Smooth muscle cell of trachea (primary cell): ENCODE measurements at places on chromosomes 7 and 10. TPM values are rescaled to one million over a fixed set of nuclear protein-coding genes. Genes with fewer than 3 reads are reported as not detected.

Gene CHRM2
- total RNA-seq: 1.7 and 12.4 TPM in 2 replicates

Gene APBB1IP
- 5.4 and 6.3 TPM in 2 replicates for total RNA-seq

Gene AKR1D1
- not detected in 2 replicates for total RNA-seq

Gene CLRN3
- not detected in 2 replicates for total RNA-seq

Gene MRPS24
- 100 and 122 TPM in 2 replicates for total RNA-seq

Gene SUGCT
- 8.9 and 12.6 TPM in 2 replicates for total RNA-seq

Gene C7orf33
- not detected in 2 replicates for total RNA-seq

Gene GDF2
- total RNA-seq: not detected in 2 replicates

Gene CALHM1
- total RNA-seq: not detected in 2 replicates

Gene SERPINE1
- 123 and 260 TPM in 2 replicates for total RNA-seq

Gene NRAP
- total RNA-seq: not detected in 2 replicates

Gene PTPRE
- total RNA-seq: 0.15 and 1.7 TPM in 2 replicates

Gene PLAC9
- total RNA-seq: 15.5 and 28.7 TPM in 2 replicates

Gene OR2A12
- total RNA-seq: not detected in 2 replicates

Gene CPN1
- total RNA-seq: not detected in 2 replicates

Gene NKX2-3
- not detected in 2 replicates for total RNA-seq

Gene STEAP1
- total RNA-seq: 63.1 and 70.3 TPM in 2 replicates

Gene PCLO
- under 0.01 and 0.33 TPM in 2 replicates for total RNA-seq

Gene MAGI2
- total RNA-seq: 16.2 and 33.2 TPM in 2 replicates

Gene INA
- 0.44 and 0.99 TPM in 2 replicates for total RNA-seq

Gene SPDYE11
- under 0.01 TPM in 1 of 2 replicates, not detected in the other for total RNA-seq

Gene TRIM50
- total RNA-seq: not detected in 2 replicates

Gene MUC12
- total RNA-seq: 0.50 and 0.87 TPM in 2 replicates

Gene HGF
- 80.7 and 218 TPM in 2 replicates for total RNA-seq

Gene CDHR1
- total RNA-seq: not detected in 2 replicates

Gene GBX1
- total RNA-seq: not detected in 2 replicates

Gene VSTM4
- total RNA-seq: 8.7 and 11.1 TPM in 2 replicates

Gene OPN1SW
- not detected in 2 replicates for total RNA-seq

Gene MYPN
- total RNA-seq: 0.15 and 0.33 TPM in 2 replicates

Gene HIP1
- total RNA-seq: 12.1 and 19.4 TPM in 2 replicates

Gene MACC1
- total RNA-seq: 0.15 and 0.17 TPM in 2 replicates

Gene TEX47
- not detected in 2 replicates for total RNA-seq

Gene SLC16A12
- total RNA-seq: under 0.01 and 0.17 TPM in 2 replicates

Gene ECD
- total RNA-seq: 27.1 and 31.6 TPM in 2 replicates

Gene HMX3
- not detected in 2 replicates for total RNA-seq

Gene SORCS1
- under 0.01 TPM in 1 of 2 replicates, not detected in the other for total RNA-seq

Gene CFTR
- total RNA-seq: not detected in 2 replicates

Gene OR2A14
- not detected in 2 replicates for total RNA-seq

Gene SPDYE5
- not detected in 2 replicates for total RNA-seq

Gene SRI
- 103 and 183 TPM in 2 replicates for total RNA-seq
